ENCODE measurements at places on chromosomes 12 and 14.
A peak's percentile ranks its signal among the peaks of the same experiment; 100 is the strongest.

DNA sequence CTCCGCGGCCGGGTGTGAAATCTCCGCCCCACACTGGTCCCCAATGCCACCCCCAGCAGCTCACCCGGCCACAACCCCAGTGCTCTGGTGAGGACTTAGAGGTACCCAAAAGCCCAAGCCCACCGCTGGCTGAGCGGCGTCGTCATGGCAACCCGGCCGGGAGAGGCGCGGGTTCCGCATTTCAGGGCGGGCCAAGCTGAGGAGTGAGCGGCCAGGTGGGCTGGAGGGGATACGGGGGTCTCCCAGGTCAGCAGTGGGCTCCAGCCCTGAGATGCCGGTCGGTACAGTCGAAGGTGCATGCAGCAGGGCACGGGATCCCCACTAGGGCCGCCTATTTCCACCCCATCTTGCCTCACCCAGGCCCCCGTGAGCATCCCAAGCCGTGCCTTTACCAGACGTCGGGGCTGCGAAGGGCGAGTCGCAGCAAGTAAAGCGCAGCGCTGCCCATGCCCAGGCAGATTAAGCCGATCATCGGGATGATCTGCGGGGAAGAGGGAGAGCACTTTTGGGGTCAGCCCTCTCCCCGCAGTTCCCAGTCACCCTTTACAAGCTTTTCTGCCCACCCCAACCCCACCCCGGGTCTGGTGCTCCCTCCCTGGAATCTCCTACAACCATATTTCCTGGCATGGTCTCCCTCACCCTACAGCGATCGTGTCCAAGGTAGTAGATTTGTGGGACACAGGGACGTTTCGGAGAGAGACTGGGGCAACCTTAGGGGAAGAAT is 6.9 kb downstream of the SHMT2 start:
- no peak for DNase-seq

- no peak for DNase-seq
Observed at GRCh38 chr12:27534765-27535161, 10.8 kb downstream of the PPFIBP1 start.

GRCh38 chr12:12398026-12398859 is 41.4 kb downstream of the BORCS5 start:
- no peak for DNase-seq

GRCh38 chr14:22202313-22202712 is 386.7 kb downstream of the DAD1 start:
- no peak for DNase-seq

DNA sequence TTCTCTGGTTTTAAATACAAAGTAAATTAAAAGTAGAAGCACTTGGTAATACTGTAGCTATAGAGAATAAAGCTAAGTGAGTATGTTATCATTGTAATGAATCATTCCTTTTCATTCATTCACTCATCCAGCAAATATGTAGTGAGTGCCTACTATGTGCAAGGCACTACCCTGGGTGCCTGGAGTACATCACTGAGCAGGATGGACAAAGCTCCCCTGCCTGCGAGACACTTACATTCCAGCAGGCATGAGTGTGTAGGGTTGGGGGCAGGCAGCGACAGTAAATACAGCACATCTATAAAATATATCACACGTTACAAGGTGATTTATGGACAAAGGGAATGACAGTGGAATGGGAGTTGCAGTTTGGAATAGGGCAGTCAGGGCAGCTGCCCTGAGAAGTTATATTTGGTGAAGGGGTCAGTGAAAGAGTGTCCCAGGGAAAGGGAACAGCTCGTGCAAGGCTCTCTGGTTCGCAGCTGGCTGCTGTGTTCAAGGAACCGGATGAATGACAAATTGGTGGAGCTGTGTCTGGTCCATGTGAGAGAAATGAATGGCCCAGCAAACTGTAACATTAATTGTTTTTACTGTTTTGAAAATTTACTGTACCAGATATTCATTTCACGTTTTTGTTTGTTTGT is 159.6 kb downstream of the CRADD start:
- DNase-seq: no peak

DNA sequence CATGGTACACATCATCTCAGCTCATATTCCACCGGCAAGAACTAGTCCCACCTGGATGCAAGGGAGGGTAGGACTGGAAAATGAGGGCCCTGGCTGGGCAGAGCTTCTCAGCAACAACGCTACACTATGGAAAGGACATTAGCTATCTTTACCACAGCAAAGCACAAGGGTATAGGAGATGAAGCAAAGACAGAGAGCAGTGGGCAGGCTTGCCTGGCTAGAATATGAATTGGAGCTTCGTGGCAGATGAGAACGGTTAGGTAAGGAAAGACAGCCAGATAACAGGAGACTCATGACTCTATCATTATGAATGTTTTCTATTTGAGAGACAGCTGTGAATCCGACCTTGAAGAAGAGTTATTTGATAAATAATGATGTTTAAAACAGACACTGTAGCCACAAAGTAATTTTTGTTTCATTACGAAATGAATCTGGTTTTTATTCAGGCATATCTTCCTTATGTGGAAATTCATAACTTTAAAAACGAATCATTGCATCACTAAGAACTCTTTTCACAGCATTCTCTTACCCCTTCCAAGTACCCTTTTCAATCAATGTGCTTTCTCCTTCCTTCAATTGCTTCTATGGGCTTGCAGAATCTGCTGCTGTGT is 59.1 kb upstream of the PCED1B start:
- DNase-seq: no peak

DNA sequence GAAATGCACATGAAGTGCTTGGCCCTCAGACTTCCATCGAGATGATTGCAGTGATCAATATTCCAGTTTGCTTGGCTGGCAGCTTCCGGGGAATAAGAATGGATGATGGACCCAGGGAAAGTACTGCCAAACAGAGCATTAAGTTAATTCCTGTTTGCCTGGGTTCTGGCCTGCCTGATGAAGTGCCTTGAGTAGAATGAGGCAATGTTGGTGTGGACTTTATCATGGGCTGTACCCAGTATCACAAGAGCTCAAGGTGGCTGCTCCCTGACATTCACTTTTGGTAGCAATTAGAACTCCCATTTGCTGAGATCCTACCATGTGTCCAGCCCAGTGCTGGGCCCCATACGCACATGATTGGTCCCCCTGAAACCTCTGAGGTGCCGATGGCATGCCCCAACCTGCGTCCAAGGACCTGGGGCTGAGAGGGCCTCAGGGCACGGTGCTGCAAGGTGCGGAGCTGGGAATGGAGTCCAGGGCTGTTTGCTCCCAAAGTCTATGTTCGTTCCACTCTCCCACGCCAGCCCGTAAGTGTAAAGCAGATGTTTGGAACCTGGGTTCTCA is 80.7 kb downstream of the SLC25A47 start:
- no peak for DNase-seq

DNA sequence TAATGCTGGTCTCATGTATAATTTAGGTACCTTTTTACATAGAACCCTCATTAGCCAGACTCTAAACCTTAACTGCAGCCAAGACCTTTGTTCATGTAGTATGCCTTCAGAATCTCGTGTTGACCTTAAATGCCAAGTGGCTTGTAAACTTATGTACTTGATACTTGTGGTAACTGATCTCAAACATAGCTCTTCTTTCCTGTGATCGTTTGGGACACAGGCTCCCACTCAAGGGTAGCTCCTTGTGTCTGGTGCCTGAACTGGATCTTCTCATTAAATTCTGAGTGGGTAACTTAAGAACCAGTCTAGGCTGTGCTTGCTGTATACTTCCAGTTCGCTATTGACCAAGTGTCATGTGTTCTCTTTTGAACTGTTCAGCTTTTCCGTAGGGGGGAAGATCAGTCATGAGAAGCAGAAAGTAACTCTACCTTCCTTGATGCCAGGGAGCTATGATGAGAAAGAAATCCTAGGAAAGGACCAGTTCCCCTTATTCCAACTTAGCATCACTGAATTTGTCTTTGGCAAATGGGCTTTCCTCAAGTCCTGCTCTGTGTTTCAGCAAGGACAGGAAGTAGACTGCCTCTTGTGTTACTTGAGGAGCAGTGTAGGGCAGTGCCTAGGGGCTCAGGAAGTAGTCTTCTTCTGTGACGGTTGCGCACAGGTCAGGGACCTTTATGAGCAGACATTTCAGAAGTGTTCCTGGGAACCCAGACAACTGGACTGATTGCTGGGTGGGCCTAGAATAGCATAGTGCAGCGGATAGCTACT is 2.5 kb downstream of the LGALS3 start:
- DNase-seq: no peak

- DNase-seq: no peak
Observed at GRCh38 chr14:55399183-55399582, 12.4 kb downstream of the ATG14 start.

GRCh38 chr12:28891126-28891525 is 258.0 kb upstream of the FAR2 start:
- no peak for DNase-seq

- DNase-seq: peak; percentile 44
Observed at GRCh38 chr12:7146906-7147305, 16.7 kb downstream of the CLSTN3 start.

Data from right lobe of liver (tissue), 6 donors.